ENCODE measurements at places on chromosomes 13 and 19.

GRCh38 chr19:41000310-41000737 lies 9.2 kb downstream of the CYP2B6 start:
- no peak for DNase-seq

GRCh38 chr13:36718686-36719085 lies 44.9 kb downstream of the SERTM1 start:
- no peak for DNase-seq

DNA sequence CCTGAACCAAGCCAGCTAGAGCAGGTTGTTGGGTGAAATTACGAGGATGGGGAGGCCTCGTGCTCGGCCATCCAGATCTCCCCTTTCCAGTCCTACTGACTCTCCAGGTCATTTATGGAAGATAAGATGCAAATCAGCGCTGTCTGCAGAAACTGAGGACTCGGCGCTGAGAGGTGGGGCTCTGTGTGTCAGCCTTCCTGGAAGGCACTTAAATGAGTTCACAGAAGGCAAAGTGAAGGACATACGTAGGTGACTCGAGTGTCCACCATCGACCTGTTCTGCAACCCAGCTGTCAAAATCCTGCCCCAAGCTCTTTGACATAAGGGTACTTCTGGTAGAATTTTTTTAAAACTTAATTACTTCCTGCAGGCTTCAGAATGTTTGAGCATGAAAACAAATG lies 86.4 kb downstream of the RAB20 start:
- no peak for DNase-seq

GRCh38 chr13:33789739-33790138 lies 28.2 kb upstream of the RFC3 start:
- DNase-seq, result no peak

DNA sequence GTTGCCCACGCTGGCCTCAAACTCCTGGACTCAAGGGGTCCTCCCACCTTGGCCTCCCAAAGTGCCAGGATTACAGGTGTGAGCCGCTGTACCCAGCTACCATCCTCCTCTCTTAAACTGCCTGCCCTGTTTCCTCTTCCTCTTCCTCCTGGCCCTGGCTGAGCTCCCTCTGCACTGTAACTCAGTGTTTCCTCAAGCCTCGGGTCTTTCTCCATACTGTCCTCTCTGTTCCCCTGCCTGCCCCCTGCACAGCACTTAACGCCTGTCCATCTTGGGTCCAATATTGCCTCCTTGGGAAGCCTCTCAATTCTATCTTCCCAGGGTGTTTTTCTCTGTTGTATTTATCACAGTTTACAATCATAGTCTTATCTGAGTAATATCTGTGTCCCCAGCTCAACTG lies 6.1 kb downstream of the LIPE start:
- DNase-seq, result no peak

DNA sequence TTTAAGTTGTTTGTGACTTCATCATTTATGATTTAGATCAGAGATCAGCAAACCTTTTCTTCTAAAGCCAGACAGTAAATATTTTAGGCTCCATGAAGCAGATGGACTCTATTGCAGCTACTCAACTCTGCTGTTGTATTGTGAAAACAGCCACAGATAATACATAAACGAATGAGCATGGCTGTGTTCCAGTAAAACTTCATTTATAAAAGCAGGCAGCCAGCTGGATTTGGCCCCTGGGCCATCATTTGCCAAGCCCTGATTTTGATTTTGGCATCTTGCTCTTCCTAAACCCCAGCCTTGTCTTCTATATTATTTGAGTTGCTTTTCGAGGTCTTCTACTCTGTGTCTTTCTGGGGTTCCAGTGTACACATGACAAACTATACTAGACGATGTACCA lies 41.3 kb downstream of the RNASEH2B start:
- no peak for DNase-seq

Data from anterior cingulate cortex (tissue), 58 donors.